Lower lobe of right lung (tissue), 2 donors: ENCODE measurements at places on chromosomes 16 and 17.

GRCh38 chr16:70582280-70582978, 58.8 kb downstream of the SF3B3 start:
- no peak for DNase-seq

DNA sequence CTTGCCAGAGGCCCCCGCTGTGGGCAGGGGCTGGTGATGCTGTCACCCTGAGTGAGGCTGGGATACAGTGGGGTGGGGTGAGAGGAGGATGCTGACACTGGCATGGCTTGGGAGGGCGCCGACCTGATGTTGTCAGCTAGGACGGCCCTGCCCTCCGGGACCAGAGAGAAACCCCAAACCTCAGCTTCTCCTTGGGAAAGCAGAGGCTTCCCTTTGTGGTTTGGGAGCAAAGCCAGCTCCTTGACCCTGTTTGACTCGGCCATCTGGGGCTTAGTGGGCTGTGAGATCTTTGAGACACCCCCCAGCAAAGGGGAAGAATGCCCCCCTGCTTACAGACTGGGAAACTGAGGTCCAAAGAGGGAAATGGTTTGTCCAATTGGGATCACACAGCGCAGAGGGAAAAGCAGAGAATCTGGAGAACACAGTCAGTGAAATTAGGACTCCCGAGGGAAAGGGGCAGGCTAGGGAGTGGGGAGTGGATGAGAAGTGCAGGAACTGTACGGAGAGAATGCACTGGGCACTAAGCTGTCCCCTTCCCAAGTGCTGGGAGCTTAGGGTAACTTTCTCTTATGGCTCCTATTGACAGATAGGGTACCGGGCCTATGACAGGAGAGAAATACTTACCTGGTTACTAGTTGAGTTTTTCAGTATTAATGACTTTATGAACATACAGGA, 40.7 kb upstream of the DLX4 start:
- no peak for DNase-seq

DNA sequence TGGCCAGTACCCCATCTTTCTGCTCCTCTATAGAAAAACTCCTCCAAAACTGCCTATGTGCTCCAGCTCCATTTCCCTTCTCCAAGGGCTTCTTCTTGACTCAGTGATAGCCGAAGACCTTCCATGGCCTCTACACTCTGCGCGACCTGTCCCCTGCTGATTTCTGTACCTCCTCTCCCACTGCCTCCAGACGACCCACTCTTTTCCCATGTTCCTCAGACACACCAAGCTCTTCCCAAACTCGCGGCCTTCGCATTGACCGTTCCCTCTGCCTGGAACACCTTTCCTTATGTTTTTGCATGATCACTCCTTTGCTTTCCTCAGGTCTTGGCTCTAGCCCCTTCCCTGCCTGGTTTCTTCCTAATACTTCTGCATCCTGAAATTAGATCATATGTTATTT, 255.6 kb upstream of the SDK2 start:
- DNase-seq = no peak

DNA sequence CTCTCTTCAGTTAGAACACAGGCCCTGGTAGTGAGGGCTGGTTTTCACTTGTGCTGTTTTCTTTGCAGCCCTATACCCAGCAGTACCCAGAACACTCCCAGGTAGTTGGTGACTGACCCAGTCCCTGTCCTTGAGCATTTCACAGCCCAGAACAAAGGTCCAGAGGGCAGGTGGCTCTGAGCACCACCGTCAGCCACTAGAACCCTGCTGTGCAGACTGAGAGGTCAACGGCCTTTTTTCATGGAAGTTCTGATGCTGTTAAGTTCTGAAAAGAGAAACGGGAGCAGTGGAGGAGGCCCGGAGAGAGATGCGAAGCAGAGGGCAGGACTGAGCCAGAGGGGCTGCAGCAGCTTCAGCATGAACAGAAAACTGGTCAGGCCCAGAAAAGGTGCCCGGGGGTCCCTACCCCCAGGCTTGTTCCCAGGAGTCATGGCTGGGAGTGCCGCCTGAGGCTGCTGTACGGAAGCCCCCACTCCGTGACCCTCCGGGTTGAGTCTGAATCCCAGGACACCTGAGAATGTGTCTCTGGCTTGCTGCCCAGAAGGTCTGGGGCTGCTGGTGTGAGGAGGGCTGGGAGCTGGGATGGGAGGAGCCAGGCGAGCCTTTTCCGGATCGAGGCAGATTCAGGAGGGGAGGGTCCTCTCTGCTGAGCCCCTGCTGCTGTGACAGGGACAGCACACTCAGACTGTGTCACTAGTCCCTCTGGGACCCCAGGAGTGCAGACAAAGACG, 8.7 kb downstream of the ZNF276 start:
- no peak for DNase-seq

DNA sequence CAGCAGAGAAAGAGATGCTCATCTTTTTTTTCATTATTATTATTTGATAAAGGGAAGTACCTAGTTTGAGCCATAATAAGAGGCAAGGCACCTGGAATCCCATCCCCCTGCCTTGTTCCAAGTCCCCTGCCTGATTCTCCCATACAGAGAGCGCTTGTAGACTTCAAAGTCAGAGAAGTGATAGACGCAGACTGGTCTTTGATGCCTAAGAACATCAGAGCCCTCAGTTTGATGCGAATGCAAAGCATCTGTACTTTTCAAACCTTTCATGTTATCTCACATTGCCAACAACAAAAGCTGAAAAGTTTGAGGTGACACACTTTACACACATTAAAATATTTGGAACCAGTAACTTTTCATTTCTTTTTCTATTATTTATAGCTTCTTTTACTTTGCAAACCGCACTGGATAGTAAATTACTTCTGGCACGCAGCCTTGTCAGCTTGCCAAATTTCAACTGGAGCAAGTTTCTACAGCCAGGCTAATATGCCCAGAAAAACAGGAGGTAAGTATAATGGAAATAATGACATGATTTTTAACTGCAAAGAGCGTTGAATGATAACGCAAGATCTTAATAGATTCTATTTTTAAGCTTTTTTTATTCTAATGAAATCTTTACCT, 5.9 kb upstream of the UTP6 start:
- no peak for DNase-seq

DNA sequence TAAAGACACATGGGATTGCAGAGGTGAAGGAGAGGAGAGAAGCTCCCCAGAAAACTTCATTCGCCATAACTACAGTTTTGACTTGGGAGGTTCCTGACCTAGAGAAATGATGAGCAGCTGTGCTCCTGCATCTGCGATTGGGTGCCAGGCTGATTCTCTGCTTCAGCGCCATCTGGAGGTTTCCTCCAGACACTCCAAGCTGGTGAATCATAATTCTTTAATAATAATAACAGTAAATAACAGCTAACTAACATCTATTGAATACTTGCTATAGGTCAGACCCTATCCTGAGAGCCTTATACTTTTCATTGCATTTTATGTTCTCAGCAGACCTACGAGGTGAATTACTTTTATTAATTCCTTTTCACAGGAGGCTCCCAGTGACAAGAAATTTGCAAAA, 575.8 kb downstream of the TOX3 start:
- no peak for DNase-seq

GRCh38 chr17:49635121-49635520, 42.8 kb downstream of the SPOP start:
- DNase-seq = no peak

- DNase-seq = no peak
Observed at GRCh38 chr17:41325126-41325525, 9.6 kb upstream of the KRTAP17-1 start.

- DNase-seq = no peak
Observed at GRCh38 chr16:27402569-27402963, 592 bp downstream of the IL21R start.

DNA sequence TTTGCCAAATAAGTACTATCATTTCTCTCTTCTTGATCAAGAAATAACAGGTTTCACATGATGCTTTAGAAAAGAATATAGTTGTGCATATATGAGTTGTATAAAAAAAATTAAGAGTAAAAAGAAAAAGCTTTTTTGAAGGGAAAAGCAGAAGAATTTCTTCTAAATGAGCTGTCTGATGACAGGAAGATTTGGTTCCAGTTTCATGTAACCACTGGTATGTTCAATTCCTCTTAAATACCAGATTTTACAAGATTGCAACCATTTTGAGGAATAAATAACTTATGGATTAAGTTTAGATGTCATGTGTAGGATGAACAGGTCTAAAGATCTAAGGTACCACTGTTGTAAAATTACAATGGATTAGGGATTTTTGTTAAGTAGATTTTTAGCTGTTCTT, 45.0 kb downstream of the VMP1 start:
- no peak for DNase-seq

- DNase-seq = no peak
Observed at GRCh38 chr16:12160815-12161550, 184.4 kb downstream of the SNX29 start.

DNA sequence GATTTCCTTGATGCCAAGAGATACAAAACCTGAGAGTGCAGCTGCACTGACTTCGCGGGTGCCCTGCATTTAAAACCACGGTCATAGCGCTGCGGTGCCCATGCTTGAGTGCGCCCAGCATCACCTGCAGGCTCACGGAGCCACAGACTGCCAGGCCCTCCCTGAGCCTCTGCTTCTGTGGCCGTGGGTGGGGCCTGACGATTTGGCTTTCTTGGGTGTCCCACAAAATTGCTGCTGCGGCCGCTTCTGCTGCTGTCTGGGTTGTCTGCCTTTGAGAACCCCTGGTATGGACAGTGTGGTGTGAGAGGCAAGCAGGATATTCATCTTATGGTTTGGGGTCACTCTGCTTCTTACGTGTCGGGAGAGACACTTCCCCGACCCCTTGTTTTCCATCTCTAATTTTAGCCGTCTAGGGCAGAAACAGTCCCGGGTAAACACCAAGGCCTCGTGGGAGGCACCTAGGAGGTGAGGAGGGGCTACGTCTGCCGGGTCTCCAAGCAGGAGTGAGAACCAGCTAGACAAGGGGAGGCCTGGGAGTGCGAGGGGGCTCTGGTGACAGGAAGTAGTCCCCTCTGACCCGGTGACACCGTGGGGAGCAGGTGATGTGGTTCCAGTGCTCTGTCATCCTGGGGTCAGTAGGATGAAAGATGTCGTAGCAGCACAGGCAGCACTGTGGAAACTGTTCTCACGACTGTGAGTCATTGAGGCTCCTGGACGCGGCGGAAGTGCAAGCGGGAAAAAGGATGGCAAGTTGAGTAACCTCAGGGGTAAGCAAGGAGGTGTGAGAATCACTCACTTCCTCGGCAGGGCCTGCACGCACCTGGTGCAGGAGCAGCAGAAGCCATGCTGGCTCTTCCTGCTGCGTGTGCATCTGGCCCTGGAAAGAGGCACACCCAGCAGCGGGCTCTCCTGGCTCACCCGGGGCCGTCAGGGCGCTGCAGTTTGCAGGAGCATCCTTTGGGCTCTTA, 176.3 kb downstream of the RPTOR start:
- no peak for DNase-seq

DNA sequence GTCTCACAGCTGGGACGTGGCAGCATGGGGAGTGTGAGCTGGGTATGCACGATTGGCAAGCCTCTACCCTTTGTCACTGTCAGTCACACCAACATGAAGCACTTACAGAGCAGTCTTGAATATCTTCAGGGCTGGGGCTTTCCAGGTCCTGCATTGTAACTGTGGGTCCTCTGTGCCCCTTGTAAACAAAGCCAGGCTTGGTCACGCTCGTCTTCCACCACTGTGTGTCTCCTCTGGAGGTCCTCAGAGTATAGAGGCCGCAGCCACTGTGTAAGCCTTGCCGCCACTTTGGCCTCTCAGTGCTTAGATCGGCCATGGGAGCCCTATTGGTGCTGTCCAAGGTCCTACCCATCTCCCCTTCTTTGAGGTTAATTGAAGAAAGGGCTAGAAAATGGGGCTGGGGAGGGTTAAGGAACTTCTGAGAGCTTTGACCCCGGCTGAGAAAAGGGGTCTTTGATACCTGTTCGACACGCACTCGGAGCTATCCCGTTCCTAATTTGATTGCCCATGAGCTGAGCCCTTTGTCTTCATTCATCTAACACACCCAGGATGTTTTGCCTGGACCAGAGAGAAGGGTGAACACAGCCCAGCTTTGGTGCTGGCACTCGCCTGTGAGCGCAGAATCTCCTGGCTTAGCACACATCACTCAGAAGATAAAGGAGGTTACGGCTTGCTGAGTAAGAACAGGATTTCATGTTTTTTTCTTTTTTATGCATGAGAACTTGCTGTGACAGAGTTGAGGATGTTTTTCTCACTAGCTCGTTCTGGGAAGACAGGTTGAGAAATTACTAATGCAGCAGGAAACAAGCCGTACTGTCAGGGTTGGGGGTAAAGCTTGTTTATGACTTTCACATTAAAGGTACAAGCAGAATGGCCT, 267.9 kb downstream of the CPPED1 start:
- DNase-seq = no peak

DNA sequence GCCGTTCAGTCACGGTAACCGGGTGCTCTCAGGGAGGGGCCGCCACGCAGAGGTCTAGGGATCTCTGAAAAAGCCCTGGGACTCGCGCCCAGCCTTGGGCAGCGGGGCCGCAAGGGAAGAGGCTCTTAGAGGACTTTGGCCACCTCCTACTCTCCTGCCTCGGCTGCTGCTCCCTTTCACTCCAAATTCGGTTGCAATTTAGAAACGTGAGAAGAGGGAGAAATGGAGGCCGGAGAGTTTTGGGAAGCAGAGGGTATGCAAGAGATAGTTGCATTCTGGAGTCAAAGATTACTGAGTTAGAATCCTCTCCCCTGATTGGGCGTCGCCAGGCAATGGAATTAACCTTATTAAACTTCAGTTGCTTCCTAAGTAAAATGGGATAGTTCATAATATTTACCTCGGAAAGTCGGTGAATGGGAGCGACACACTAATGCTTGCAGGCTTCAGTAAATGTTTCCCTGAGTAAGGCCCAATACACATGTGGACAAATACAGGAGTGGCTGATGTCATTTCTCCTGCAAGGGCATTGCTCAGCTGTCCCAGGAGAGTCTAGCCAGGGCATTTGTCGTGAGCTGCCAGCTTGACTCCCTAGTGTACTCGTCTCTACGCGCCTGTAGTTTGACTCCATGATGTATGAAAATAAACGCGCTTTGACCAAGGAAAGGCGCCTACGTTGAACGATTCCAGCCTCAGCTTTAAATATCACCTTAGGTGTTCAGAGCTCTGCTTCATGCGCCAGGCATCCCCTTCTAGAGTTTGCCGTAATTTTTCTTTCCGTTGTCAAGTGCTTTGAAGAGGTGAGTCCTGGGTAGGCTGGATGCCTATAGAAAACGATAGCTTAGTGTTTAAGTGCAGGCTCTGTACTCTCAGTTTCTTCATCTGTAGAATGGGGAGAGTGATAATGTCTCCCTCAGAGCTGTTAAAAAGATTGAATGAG, 667 bp downstream of the OGFOD1 start:
- DNase-seq = no peak

DNA sequence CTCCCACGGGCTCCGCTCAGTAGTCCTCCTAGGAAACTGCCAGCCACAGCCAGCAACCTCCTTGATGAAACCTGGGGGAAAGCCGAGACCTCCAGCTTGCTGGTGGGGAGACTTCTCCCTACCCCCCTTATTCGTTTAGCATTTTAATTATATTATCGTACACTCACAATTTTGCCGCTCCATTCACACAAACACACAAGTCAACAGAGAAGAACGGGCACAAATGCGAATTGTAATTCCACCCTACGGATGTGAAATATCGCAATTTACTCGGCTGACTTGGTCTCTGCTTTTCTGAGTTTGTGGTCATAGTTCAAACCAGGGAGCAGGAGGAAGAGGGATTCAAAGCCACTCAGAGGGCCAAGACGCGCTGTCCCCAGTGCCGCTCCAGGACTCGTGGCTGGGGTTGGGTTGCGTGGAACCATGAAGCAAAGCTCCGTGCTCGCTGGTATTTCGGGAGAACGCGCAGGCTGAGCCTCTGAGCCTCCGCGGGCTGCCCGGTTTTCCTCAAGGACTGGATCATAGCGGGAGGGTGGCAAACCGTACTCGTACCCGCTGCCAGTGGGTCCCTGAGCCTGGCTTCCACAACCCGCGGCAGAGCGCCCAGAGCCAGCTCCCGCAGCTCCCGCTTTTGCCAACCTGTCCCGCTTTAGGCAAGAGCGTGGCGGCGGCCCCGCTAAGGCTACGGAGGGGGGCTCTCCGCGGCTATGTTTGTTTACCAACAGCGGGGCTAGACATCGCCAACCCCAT, 2.0 kb downstream of the LHX1 start:
- DNase-seq = no peak
